Activated CD4-positive, alpha-beta T cell treated with anti-CD3 and anti-CD28 coated beads, Interleukin-2, amount 10 ng/mL, durations not matched to agents 24 days and 14 days (primary cell): ENCODE measurements at places on chromosomes 6 and 20. TPM values are rescaled to one million over a fixed set of nuclear protein-coding genes. Genes with fewer than 3 reads are reported as not detected.

Gene GATA5
- total RNA-seq: not detected in 2 replicates

Gene CDH22
- not detected in 2 replicates for total RNA-seq

Gene SNX3
- total RNA-seq: 75.1 and 78.0 TPM in 2 replicates

Gene PSMF1
- total RNA-seq: 168 and 172 TPM in 2 replicates

Gene PSORS1C2
- total RNA-seq: not detected in 2 replicates

- H3K27me3 ChIP-seq: peaks cover 12% of the 10 kb centered on the region
- H3K27ac ChIP-seq: no peak overlapping the region
- H3K4me1 ChIP-seq: no peaks in the 10 kb centered on the region
- no peak for DNase-seq
Measured at GRCh38 chr20:54197621-54198604, 10.0 kb upstream of the PFDN4 start.

DNA sequence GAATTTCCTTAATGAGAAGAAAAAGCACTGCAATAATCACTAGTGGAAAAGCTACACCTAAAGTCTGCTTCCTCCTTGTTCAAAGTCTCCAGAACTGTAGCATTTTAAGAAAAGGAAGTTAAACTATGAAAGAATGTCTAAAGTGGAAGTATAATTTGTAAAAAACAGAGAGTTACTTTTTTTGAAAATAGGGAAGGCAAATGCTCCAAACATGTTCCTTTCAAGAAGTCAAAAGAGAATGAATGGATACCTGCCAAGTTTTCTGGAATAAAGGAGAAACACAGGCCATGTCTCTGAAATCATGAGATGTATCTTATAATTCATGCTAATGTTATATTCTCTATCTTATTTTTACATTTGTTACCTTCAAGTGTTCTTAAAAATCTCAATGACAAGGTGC is 60.7 kb upstream of the ADGRG6 start:
- H3K27ac ChIP-seq: no peak overlapping the region
- H3K4me3 ChIP-seq: no peak overlapping the region
- H3K4me1 ChIP-seq: no peaks in the 10 kb centered on the region

DNA sequence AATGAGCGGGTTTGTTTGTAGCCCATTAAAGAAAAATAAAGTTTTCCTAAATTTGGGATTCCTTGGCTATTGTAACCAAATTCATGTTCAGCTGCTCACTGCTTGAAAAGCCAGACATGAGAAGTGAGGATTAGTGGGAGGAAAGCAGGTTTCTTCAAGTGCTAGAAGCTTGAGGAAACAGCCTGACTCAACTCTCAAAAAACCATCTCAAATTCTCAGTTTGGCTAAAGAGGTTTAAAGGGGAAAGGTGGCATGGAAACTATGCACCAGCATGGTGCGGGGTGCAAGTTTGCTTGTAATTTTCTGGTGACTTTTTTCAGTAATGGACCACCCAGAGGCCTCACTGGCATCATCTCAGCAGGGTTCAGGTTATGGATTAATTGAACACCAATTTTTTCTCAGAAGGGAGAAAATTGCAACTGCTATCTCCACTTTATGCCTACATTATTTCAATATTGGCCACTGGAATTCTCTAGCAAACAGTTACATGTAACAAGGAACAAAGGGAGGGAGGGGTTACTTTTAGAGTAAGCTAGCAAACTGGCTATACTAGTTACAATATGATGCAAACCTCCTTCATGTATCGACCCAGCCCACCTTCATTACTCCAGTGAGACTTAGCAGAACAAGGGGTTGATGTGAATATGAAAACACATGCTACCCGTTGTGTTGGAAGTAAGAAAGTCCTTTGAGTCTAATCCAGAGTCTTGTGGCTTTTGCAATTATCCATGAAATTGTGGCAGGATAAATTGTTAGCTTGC is 85.0 kb upstream of the IFNGR1 start:
- H3K36me3 ChIP-seq: no peaks in the 10 kb centered on the region
- peaks cover 4% of the 10 kb centered on the region for H3K4me1 ChIP-seq
- H3K27me3 ChIP-seq: peaks cover 13% of the 10 kb centered on the region

- peak overlapping the region; percentile 83 for H3K27ac ChIP-seq
- H3K4me3 ChIP-seq: peak overlapping the region; percentile 50
- no peaks in the 10 kb centered on the region for H3K27me3 ChIP-seq
- H3K36me3 ChIP-seq: peaks cover 53% of the 10 kb centered on the region
- H3K4me1 ChIP-seq: peaks cover 67% of the 10 kb centered on the region
Measured at GRCh38 chr6:16657768-16658167, 103.5 kb downstream of the ATXN1 start.

DNA sequence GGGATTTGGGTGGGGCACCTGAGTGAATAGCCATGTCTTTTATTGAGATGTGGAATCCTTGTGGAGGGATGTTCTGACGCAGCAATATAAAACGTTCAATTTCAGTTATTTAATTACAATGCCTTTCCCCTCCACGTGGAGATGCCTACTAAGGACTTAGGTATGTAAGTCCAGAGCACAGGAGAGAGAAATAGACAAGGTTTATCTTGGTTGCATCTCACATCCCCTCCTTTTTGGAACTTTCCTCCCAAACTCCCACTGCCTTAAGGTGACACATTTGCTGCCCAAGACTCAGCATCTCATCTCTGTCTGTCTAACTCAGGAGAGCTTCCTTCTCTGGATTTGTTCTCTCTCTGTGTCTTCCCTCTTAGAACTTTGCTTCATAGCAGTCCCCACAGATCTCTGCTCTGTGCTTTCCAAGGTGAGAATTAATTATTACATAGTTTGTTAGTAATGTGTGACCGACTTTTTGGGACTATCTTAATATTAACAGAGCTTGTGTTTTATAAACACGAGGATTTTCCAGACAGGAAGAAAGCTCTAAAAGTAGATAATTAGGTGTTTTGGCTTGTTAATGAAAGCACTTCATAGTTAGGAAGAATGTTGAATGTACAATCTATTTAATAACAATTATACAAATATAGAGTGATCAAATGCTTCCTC is 52.6 kb downstream of the COL19A1 start:
- H3K27ac ChIP-seq: no peak overlapping the region
- DNase-seq: no peak
- H3K4me1 ChIP-seq: peaks cover 5% of the 10 kb centered on the region
- no peaks in the 10 kb centered on the region for H3K36me3 ChIP-seq

DNA sequence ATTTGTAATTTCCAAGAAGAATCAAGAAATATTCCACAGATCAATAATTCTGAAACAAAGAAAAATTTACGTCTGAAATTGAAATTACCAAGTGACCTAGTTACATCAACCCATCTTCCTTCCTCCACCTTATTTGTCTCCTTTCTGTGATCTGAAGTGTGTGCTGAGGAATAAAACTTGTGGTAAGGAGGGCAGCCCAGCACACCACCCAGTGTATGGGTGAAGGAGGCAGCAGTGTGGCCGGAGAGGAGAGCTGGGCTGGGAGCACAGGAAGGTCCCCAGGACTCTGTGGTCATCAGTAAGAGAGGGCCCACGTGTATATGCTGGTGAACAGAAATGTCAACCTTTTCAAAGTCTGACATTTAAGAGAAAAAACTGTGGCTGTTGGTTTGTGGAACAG is 11.3 kb upstream of the CCR6 start:
- H3K4me1 ChIP-seq: no peaks in the 10 kb centered on the region
- H3K4me3 ChIP-seq: no peak overlapping the region
- no peak for DNase-seq
- no peaks in the 10 kb centered on the region for H3K36me3 ChIP-seq
- peaks cover 8% of the 10 kb centered on the region for H3K27me3 ChIP-seq

DNA sequence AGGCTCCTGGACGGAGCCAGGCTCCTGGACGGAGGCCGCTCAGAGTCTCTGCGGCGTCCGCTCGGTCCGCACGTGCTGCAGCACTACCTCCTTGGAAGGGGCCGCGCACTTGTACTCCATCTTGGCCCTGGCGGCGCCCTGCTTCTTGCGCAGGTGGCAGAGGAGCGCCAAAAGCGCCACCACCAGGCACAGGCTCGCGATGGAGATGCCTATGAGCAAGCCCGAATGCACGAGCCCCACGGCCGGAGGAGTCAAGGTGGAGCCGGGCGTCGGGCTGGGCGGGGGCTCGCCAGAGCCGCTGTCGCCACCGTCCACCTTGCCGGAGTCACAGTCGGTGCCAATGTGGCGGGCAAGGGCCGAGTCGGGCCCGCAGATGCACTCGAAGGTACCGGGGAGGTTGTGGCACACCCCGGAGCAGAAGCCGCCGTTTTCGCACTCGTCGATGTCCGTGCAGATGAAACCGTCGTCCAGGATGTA is 1.7 kb downstream of the THBD start:
- H3K36me3 ChIP-seq: no peaks in the 10 kb centered on the region
- H3K27me3 ChIP-seq: peaks cover 64% of the 10 kb centered on the region
- H3K27ac ChIP-seq: no peak overlapping the region
- no peak overlapping the region for H3K4me3 ChIP-seq

GRCh38 chr6:5361396-5361795 is 100.1 kb downstream of the FARS2 start:
- DNase-seq: no peak
- no peak overlapping the region for H3K27ac ChIP-seq
- no peak overlapping the region for H3K4me3 ChIP-seq
- H3K27me3 ChIP-seq: no peaks in the 10 kb centered on the region
- H3K4me1 ChIP-seq: no peaks in the 10 kb centered on the region
- no peaks in the 10 kb centered on the region for H3K36me3 ChIP-seq

- H3K27ac ChIP-seq: no peak overlapping the region
- H3K4me1 ChIP-seq: peaks cover 2% of the 10 kb centered on the region
- no peak overlapping the region for H3K4me3 ChIP-seq
- no peaks in the 10 kb centered on the region for H3K36me3 ChIP-seq
- no peaks in the 10 kb centered on the region for H3K27me3 ChIP-seq
- no peak for DNase-seq
Measured at GRCh38 chr20:16260911-16261310, 312.3 kb downstream of the KIF16B start.

DNA sequence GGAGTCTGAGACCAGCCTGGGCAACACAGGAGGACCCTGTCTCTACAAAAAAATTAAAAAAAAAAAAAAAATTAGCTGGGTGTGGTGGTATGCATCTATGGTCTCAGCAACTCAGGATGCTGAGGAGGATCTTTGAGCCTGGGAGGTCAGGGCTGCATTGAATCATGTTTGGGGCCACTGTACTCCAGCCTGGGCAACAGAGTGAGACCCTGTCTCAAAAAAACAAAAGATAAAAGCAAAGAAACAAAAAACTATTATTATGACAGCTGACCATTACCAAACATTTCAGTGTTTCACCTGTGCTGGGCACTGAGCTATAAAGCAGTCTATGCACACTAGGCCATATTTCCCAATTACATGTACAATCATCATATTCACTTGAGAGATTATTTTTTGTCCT is 35.7 kb downstream of the COX4I2 start:
- peak overlapping the region; percentile 83 for H3K4me3 ChIP-seq
- peak overlapping the region; percentile 89 for H3K27ac ChIP-seq
- no peaks in the 10 kb centered on the region for H3K27me3 ChIP-seq

GRCh38 chr20:51955756-51956155 is 153.4 kb upstream of the SALL4 start:
- H3K36me3 ChIP-seq: no peaks in the 10 kb centered on the region
- H3K27ac ChIP-seq: no peak overlapping the region
- no peak for DNase-seq
- H3K4me3 ChIP-seq: no peak overlapping the region
- peaks cover 5% of the 10 kb centered on the region for H3K4me1 ChIP-seq

DNA sequence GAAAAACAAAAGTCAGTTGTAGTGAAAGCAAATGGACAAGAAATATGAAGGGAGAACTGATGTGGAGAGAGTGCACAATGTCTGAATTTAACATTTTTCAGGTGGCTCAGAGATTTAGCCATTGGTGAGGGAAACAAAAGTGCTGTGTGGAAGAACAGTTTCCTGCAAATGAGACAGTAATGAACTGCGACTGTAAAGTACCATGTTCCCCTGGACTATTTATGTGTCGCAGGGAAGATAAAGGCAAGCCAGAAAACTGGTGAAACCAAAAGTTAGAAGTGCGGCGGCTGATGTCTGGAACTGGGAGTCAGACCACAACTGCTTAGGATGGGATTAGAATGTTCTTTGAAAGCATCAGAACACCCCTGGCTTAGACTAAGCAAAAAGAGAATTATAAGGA is 905.1 kb upstream of the MAN1A1 start:
- H3K27ac ChIP-seq: no peak overlapping the region
- no peaks in the 10 kb centered on the region for H3K4me1 ChIP-seq
- no peak overlapping the region for H3K4me3 ChIP-seq
